Mononuclear cell (primary cell): ENCODE measurements at places on chromosomes 11 and 22. TPM values are rescaled to one million over a fixed set of nuclear protein-coding genes. Genes with fewer than 3 reads are reported as not detected.

The MOV10L1 gene
- total RNA-seq = not detected

The ZFP91 gene
- total RNA-seq = 81.6 TPM

The DBX1 gene
- total RNA-seq = not detected

The KIF18A gene
- total RNA-seq = 6.2 TPM

The MMP8 gene
- 0.10 TPM for total RNA-seq

The HTR3B gene
- not detected for total RNA-seq

The P2RY2 gene
- total RNA-seq = 2.4 TPM

The GGTLC3 gene
- not detected for total RNA-seq

The TRPM5 gene
- 0.10 TPM for total RNA-seq

The DAGLA gene
- total RNA-seq = 0.94 TPM

The MMP3 gene
- total RNA-seq = not detected

The UPB1 gene
- total RNA-seq = 3.6 TPM

The NOX4 gene
- not detected for total RNA-seq

The SLC43A3 gene
- total RNA-seq = 41.9 TPM

The HTR3A gene
- total RNA-seq = 0.21 TPM

The CYP2D6 gene
- total RNA-seq = 0.84 TPM

The CRYAB gene
- not detected for total RNA-seq

The MYBPC3 gene
- total RNA-seq = 0.21 TPM

The OSBPL5 gene
- 12.2 TPM for total RNA-seq

The OR51B5 gene
- total RNA-seq = 0.31 TPM

The LRRN4CL gene
- not detected for total RNA-seq

The OAF gene
- total RNA-seq = 13.3 TPM

The C22orf23 gene
- total RNA-seq = not detected

The TMPRSS6 gene
- under 0.01 TPM for total RNA-seq

The FIBIN gene
- total RNA-seq = 0.10 TPM

The PAX6 gene
- total RNA-seq = 0.21 TPM

The SMIM35 gene
- total RNA-seq = 0.21 TPM

The RASD2 gene
- total RNA-seq = 0.52 TPM

The CSNK2A3 gene
- total RNA-seq = 1.3 TPM

The TBRG1 gene
- total RNA-seq = 39.7 TPM

The CALCA gene
- total RNA-seq = not detected

The SLC22A12 gene
- not detected for total RNA-seq
